GM12878 (cell line): ENCODE measurements at places on chromosomes 2 and 18. TPM values are rescaled to one million over a fixed set of nuclear protein-coding genes. Genes with fewer than 3 reads are reported as not detected.

The AMMECR1L gene
- 10.7 and 11.6 TPM in 2 replicates for total RNA-seq

The CRYGB gene
- total RNA-seq: not detected in 2 replicates

The CHN1 gene
- 0.24 and 0.92 TPM in 2 replicates for total RNA-seq

The VWA3B gene
- not detected in 2 replicates for total RNA-seq

GRCh38 chr2:85846411-85846810 is 42.4 kb downstream of the ST3GAL5 start:
- no peak for DNase-seq

DNA sequence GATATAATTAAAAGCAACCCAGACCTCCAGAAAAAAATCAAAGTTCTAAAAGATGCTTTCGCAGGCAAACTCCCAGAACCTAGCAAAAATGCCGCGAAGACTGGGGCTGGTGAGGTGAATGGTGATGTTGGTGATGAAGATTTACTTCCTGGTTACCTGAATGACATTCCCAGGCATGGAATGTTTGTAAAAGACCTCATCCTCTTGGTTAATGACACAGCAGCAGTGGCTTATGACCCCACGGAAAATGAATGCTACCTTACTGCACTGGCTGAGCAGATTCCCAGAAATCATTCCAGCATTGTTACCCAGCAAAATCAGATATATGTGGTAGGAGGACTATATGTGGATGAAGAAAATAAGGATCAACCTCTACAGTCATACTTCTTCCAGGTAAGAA is 994 bp downstream of the KLHL41 start:
- no peak for DNase-seq

DNA sequence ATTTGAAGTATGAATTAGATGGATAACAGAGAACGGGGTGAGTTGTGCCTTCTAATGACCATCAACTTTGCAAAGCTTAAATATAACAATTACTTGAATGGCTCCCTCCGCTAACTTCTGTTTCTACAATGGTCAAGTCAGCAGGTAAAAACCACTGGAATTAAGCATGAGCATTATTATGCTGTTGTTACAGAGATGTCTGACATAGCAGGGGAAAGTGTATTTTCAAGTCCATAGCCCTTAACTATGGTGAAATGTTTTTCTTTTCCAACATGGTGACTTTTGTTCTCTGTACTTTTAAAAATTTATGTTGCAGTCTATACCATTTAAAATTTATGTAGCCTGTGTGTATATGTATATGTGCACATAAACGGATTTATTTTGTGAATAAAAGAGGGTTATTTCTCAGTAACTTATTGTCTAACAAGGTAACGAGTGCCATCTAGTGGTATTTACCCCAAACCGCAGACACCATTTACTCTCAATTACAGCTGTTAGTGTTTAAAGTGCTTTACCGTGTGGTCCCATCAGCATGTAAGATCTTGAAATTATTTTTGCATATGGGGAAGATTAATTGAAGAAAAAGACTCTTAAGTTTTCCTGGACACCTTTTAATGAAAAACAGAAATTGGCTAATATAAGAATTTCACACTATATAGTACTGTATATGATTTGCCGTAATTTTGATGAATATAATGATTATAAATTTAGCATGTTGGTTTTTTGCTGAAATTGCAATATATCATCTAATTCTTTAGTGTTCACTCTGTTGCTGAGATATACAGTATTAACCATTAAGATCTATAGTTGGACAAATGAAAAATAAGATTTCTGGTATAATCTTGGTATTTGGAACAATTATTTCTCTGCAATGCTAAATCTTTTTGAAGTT is 78.2 kb downstream of the UBE2E3 start:
- DNase-seq: peak; percentile 12

GRCh38 chr2:47129191-47129706 is 25.9 kb downstream of the STPG4 start:
- DNase-seq: no peak

GRCh38 chr18:76373297-76373696 is 121.7 kb downstream of the ZNF516 start:
- no peak for DNase-seq

DNA sequence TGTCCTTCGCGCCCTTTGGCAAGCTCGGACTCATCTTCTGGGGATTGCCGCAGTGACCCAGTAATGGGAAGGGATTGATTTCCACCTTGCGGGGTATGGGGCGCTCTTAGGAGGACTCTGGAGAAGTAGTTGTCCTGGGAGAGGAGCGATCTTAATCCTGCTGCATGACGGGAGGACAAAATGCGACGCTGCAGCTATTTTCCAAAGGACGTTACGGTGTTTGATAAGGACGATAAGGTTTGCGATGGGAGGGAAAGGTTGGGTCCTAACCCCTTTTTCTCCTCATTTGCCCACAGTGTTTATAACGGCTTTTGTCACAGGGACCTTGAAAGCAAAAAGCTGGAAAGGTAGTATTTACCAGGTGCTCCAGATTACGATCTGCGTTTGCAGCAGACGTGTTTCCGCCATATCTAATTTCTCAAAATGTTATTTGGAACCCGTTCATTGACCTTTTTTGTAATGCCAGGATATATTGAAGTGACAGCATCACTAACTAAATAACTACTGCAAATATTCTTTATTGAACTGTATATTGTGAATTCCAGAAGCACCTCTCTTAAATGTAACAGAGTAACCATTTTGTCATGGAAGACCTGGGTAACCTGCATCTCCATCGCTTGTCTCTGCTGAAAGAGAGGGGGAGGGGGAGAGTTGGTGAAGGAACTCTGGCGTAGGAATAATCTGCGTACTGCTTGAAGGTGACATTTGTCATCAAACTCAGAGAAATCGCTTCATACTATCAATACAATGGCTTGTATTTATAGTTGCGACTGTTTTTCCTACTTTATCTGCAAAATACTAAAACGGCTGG is 590 bp downstream of the MDH1 start:
- DNase-seq: no peak

DNA sequence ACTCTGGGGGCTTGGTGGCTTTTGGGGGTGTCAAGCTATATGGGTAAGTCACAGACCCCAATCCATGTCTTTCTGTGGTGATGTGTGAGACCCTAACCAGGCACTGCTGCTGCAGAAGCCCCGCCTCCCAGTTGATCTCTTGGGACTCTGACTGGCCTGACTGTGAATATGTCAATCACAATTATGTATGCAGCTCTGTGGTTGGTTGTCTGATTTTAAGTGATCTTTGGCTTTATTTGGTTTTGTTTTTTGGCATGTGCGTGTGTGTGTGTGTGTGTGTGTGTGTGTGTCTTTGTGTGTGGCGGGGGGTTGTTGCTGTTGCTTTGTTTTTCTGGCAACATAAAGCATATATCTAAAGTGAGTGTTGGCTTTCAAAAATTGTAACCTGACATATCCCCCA is 78.5 kb upstream of the GLS start:
- no peak for DNase-seq

The NEURL3 gene
- total RNA-seq: 0.44 and 0.72 TPM in 2 replicates

The ARHGEF33 gene
- total RNA-seq: 0.08 TPM in 1 of 2 replicates, not detected in the other

DNA sequence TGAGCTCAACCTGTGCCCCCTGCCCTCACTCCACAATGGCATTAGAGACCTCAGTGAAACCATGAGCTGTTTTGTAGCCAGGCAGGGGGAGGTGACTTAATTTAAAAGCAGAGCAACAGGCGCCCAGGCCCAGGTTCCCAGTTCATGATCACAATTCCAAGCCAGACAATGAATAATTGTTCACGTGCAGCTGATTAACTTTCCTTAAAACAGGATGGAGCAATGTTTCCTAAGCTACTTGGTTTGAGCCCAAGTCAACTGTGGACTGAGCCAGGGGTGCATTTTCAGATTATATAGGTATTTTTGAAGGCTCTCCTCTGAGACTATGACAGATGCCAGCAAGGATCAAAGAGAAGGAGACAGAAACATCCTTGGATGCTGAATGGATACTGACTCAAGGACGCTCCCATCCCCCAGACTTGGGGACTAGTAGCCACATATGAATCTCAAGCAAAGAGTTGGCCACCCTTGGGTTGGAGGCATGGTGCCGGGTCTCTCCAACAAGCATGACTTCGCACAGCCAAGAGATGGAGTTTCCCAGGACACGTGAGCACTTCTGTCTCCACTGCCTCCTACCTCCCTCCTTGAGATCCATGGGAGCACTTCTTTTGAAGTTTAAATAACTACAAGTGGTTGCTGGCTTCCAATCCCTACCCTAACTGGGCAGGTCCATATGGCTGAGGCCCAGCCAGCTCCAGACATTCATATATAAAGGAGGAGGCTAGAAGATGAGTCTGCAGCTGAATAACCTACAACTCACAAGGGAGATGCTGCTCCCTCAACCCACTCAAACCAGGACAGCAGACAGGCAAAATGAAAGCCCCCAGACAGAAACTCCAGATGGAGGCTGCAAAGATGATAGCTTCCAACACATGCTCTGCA is 12.7 kb downstream of the SMAD7 start:
- no peak for DNase-seq

- DNase-seq: no peak
Measured at GRCh38 chr2:11850082-11850481, 103.7 kb downstream of the LPIN1 start.

DNA sequence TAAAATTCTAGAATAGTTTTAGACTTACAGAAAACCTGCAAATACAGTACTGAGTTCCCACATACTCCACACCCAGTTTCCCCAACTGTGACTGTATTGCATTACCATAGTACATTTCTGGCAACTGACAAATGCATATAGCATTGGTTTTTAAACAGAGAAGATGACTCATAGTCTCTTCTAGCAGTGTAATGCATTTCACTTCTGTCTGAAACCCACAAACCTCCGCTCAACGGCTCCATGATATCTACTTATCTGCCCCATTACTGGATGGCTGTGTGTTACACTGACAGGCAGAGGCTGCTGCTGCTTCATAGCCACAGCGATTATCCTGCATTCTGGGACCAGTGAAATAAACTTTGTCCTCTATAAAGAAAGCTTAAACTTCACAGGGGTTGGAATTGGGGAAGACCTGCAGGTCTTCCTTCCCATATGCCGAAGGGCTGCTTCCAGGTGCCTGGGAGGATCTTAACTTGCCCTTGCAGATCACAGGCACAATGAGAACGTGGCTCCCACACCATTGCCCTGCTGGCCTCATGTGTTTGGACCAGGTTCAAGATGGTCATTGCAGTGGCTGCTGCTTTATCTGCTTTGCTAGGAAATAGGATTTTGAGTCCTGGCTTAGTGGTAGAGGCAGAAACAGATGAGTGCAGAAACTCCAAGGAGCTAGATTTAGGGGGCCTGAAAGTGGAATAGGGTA is 742.6 kb upstream of the HS6ST1 start:
- peak; percentile 35 for DNase-seq

DNA sequence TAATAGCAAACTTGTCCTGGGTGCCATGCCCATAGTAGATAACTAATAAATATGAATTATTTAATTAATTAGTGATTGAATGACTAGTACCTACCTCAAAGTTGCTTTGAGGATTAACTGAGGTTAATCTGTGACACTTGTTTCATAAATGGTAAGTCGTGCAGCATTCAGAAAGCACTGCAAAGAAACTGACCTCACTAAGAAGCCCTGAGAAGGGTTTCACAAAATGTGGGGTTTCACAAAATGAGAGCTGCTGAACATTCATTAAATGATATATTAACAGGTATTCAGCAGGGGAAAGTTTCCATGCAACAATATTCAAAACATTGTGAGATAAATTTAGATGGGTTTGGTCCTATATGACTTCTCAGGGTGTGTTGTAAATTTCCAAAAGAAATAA is 236.2 kb downstream of the OSR1 start:
- no peak for DNase-seq
